ENCODE measurements at places on chromosomes 5 and 9.

- DNase-seq = no peak
Observed at GRCh38 chr5:150589862-150590601, 50.4 kb upstream of the SYNPO start.

- no peak for DNase-seq
Observed at GRCh38 chr5:177066224-177066623, 20.5 kb upstream of the FGFR4 start.

- no peak for DNase-seq
Observed at GRCh38 chr9:6535594-6535993, 109.9 kb downstream of the GLDC start.

DNA sequence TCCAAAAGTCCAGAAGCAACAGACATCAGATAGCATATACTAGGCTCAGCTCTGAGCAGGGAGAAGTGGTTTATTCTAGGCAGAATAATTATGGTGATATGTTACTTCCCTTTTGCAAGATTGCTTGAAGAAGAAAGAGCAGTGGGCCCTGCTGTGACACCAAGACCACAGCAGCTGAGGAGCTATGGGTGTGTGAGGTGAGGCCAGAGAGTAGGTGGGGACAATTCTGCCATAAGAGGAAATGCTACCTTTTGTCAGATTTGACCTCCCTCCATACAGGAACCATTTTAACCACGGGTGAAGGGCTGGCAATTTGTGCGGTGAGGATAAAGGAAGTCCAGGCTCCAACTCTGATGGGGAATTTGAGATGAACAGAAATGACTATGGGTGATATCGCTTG, 51.3 kb downstream of the TNFSF15 start:
- no peak for DNase-seq

DNA sequence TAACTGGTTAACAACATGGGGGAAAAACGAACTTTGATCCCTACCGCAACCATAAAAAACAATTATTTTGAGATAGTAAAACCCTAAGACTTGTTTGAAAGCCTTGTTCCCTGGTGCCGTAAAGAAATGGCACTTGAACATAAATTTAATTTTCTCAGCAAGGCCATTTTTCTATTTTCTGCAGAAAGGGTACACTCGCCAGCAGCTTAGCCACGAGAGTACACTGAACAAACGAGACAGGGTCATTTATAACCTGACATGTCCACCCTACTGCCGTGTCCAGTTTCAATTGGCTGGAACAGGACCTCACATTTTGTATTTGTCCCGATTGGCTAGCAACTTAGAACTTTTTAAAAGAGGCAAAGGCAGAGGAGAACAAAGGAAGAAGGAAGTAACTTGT, 26.8 kb downstream of the FBXW11 start:
- no peak for DNase-seq

DNA sequence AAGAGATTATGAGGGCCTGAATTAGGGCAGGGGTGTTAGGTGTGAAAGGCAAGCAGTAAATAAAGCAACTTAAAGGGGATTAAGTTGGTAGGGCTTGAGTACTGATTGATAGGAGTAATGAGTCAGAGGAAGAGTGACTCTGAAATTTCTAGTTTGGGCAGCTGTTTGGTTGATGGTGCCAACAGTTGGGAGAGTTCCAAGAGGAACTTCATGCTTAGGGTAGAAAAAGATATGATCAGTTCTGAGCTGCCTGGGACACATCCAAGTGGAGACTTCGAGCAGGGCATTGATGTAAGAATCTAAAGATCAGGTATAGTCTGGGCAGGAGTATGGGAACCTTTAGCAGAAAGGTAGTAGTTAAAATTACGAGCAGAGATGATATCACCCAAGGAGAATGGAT, 10.2 kb downstream of the MAMDC2 start:
- no peak for DNase-seq

DNA sequence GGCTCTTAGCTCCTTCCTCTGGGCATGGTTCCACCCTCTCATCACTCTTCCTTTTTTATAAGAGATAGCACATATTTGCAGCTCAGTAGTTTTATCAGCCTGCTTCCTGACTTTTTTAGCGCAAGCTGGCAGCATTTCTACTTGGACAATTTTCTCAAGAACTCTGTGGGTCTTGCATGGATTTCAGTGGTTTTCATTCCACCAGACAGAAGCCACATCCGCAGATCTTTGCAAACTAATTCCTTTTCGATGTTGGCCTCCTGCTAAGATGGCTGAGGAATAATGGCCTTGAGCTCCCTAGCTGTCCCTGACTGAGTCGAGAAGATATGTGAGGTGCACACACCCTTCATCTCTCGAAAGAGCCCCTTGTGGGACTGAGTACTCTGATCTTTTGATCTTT, 49.5 kb downstream of the GALNT12 start:
- no peak for DNase-seq

GRCh38 chr5:135433681-135434426, 13.3 kb downstream of the DCANP1 start:
- no peak for DNase-seq

- DNase-seq = no peak
Observed at GRCh38 chr5:172005708-172006320, 624 bp downstream of the FBXW11 start.

DNA sequence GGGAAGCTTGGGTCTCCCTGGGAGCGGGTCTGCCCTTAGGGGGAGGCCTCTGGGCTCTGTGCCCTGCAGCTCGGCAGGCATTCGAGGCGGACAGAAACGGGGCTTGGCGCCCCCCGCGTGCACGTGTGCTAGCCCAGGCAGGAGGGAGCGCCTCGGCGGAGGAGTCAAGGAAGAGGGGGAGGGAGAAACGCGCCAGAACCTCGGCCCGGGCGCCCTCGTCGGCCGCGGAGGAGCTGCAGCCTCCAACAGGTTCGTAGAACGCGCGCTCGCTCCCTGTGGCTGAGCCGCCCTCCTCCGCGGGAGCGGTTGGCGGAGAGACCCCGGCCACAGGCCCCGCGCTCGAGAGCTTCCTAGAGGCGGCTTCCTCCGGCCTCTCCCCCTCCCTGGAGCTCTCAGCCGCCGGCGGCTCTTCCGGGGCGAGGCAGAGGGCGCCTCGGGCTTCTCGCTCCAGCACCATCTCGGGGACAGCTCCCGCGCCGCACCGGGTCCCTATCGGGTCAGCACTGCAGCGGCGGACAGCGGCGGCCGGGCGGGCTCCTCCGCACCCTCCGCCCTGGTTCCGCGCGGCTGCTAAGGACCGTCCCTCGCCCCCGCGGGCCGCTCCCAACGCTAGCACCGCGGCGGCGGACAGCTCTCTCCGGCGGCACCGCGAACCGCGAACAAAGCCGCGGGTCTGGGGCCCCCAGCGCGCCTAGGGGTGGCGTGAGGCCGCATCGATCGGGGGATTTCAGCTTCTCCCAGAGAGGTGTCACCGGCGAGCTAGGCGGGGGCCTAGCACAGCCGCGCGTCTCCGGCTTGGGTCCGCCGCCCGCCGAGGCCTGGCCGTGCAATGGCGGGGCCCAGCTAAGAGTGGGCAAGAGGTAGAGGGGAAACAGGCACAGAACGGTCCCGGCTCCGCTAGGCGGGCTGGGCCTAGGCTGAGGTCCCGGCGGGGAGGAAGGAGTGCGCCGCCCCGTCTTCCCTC, 74.6 kb upstream of the CPLX2 start:
- peak; percentile 28 for DNase-seq

DNA sequence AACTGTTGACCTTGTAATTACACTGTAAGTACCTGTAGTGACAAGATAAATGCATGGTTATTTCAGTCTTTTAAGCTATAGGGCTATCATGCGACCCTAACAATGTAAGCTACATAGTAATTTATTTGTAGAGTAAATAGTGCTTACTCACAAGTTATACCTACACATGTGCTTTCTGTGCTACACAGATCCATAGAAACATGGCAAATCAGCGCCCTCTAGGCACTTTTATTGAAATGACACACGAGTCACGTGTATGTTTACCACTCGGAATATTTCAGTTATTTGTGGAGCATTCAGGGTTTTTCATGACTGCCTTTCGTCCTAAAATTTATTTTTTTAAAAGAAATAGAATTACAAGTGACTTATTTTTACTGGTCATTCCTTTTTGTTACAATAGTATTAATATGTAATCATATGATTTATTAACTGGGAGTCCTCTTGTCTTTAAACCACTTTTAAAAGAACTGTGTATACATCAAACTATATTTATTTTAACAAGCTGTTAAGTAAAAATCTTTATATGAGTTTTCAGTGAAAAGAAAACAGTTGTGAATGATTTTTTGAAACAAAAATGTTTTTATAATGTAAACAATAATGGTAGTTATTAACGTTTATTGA, 1242.3 kb upstream of the WWC1 start:
- no peak for DNase-seq

GRCh38 chr5:78289911-78290310, 4.6 kb downstream of the AP3B1 start:
- no peak for DNase-seq

DNA sequence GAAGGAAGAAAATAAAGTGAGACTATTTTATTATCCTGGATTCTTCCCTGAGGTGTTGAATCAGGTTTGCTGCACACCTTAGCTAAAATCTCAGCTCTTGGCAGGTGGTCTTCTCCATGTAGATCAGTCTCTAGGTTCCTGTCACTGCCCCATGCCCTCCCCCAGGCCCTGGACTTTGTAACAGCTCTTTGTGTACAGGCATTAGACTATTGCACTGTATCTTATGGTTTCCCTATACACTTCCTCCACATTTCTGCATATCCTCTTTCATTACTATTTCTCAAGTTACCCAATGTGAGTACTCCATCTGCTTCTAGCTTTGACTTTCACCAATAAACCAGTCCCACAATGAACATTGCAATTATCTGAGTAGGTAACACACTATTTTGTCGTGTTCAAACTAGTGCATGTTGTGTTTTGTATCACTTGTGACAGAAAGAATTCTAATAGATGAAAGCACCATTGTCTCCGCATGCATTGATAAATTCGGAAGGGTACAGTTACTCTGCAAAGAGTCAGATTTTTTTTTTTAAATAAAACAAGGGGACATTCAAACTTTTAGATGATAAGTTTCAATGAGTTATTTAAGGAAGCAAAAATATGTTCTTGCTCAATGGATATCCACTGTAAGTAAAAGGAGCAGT, 1348.7 kb upstream of the C9orf72 start:
- no peak for DNase-seq

DNA sequence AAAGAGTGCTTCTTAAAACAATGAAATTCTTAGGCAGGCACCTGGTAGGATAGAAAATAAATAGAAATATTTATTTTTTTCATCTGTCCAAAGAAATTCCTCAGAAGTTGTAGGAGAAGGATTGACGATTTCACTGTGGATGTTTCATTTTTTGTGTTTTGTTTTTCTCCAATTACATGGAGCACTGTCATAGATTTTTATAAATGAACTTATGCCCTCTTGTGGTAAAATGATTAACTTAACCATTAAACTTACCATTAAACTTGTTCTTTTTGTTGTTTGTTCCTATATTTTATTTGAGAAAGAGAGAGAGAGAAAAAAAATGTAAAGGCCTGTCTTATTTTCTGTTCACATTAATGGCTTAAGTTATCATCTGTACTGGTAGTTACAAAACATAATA, 339.2 kb downstream of the PRR16 start:
- no peak for DNase-seq

- DNase-seq = no peak
Observed at GRCh38 chr9:87515588-87516221, 18.0 kb downstream of the DAPK1 start.

GRCh38 chr5:50922942-50923767, 256.7 kb downstream of the PARP8 start:
- no peak for DNase-seq

DNA sequence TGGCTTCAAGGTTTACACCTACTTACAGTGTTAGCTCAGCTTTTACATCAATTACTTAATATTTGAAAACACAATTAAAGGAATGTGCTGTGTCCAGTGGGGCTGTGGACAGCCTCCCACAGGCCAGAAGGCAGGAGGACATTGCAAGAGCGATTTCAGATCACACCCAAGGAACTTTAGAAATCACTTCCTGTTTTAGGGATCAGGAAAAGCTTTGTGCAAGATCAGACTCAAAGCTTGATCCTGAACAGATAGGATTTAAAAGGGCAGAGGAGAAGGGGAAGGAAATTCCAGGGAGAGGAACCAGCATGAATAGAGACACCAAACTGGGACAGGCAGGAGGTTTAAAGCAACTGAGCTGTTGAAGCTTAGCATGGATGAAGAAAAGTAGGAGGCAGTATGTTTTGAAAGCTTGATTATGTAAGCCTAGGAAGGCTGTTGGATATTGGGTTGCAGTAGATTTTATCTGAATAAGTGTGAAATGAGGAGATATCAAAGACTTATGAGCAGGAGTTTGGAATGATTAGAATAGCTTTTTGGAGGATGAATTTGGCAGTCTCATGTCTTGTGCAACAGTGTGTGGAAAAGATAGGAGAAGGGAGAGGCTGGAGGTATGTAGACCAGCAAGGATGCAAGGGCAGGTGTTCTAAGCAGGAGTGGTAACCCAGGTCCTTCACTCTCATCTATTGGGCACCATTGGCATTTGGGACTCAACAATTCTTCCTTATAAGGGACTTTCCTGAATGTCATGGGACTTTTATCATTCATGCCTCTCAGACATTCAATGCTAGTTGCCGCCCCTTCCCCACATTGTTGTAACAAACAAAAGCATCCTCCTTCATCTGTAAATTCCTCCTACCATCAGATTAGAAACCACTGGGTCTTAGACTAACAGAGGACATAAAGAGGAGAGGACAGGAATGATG, 123.5 kb downstream of the TARS1 start:
- no peak for DNase-seq

DNA sequence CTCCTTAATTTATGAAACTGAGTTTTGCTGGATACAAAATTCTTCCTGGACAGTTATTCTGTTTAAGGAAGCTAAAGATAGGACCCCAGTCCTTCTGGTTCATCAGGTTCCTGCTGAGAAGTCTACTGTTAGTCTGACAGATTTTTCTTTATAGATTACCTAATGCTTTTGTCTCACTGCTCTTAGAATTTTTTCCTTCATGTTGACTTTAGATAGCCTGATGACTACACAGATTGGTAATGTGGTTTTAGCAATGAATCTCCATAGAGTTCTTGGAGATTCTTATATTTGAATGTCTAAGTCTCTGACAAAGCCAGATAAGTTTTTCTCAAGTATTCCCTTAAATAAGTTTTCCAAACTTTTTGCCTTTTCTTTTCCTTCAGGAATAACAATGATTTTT, 419.7 kb downstream of the CDH10 start:
- DNase-seq = no peak

GRCh38 chr5:81183811-81184748, 49.0 kb upstream of the CKMT2 start:
- DNase-seq = no peak

DNA sequence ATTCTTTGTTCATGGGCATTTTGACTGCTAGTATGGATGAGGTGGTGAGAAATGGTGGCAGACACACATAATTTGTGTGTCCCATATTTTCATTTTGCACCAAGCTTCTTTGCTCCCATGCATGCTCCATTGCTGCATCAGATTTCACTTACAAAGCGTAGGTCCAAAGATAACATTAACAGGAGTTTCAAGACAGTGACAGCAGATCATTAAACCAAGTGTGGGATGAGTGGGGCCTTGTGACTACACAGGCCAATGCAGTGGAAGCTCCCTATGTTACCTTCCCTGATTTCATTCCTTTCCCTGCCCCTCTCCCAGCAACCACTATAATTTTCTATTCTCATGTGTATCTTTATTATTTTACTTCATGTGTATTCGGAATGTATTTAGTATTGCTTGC, 142.0 kb downstream of the AOPEP start:
- no peak for DNase-seq
